ENCODE measurements at places on chromosomes 12 and 14.

GRCh38 chr14:59131938-59132795, 56.3 kb upstream of the DAAM1 start:
- peak; percentile 51 for DNase-seq

GRCh38 chr14:100654025-100654813, 67.0 kb upstream of the BEGAIN start:
- no peak for DNase-seq

- DNase-seq: peak; percentile 70
These were observed 1492.4 kb upstream of the FLRT2 start for GRCh38 chr14:84037593-84037992.

GRCh38 chr12:14257734-14258574, 107.5 kb upstream of the ATF7IP start:
- DNase-seq: peak; percentile 99

DNA sequence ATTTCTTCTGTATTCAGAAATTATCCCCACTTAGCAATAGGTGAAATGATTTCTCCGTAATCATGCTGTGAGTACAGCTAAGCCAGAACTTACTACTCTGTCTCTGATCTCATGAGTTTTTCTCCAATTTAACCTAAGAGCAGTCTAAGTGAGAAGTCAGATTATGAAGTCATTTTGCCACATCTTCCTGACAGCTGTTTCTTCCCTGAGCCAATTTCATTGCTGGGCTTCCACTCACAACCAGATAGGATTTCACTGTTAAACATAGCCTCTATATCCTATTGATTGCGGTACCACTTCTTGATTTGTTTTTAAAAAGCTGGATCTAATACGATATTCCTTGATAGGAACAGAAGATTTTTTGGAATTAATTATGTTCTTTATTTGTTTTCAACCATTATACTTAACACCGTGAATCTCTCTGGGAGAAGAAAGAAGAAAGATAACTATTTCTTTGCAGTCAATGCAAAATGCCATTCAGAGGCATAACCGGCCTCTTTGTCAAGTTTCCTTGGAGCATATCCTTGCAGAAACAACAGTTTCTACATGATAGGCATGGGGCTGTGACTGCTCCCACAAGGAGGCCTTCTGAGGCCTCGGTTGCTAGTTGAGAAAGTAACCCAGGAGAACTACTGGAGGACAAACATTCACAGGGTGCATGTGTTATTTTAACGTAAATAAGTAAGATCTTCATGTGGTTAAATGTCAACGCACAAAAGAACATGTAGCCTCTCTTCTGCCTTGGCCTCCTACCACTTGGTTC, 212.2 kb downstream of the NPAS3 start:
- DNase-seq: no peak

DNA sequence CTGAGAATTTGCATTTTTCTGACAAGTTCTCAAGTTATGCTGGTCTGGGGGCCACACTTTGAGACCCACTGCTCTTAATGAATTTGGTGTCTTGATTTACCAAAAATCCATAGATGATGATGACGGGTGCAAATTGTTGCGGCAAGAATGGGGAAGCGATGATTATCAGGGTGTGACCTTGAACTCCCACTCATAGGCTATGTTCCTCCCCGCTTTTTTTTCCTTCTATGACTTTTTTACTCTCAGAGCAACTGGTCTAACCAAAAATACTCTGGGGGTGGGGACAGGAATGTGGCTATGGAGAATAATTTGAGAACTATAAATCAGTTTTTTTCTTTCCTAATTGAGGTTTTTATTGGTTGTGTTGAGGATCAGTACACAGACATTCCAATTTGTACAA, 83.6 kb downstream of the PPFIBP1 start:
- DNase-seq: no peak

GRCh38 chr12:104063712-104064030, 660 bp upstream of the HCFC2 start:
- DNase-seq: no peak

GRCh38 chr12:128702371-128702770, 121.4 kb downstream of the SLC15A4 start:
- no peak for DNase-seq

DNA sequence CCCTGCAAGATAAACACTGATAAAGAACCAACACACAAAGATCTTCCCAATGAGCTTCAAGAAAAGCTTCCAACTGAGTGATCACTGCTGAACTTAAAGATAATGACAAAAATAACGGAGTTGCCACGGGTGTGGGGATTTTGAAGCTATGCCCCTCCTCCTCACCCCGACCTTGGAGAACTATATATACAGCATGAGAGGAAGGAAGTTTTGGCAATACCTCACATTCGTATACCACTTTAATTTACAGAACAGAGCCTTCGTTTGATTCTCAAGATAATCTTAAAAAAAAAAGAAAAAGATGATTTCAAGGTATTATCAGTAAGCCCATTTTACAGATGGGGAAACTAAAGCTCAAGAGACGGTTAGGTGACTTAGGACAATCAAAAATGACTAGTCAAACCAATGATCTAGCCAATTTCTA, 715 bp downstream of the NEK9 start:
- DNase-seq: no peak

DNA sequence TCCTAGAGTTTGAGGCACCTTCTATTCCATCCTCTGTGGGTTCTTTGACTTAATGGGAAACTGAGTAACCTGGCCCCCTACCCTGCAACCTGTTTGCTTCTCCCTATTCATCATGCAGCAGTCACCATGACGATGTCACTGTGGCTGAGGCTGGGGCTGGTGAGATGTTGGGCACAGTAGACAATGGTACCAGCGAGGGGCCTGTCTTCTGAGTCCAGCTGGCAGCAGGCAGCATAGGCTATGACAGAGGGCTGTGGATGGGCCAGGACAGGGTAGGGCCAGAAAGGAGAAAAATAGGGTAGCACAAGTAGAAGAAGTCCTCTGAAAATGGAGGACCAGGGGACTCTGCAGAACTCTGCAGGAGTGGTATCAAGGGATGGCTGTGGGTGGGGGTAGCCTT, 2.0 kb downstream of the CIROP start:
- no peak for DNase-seq

DNA sequence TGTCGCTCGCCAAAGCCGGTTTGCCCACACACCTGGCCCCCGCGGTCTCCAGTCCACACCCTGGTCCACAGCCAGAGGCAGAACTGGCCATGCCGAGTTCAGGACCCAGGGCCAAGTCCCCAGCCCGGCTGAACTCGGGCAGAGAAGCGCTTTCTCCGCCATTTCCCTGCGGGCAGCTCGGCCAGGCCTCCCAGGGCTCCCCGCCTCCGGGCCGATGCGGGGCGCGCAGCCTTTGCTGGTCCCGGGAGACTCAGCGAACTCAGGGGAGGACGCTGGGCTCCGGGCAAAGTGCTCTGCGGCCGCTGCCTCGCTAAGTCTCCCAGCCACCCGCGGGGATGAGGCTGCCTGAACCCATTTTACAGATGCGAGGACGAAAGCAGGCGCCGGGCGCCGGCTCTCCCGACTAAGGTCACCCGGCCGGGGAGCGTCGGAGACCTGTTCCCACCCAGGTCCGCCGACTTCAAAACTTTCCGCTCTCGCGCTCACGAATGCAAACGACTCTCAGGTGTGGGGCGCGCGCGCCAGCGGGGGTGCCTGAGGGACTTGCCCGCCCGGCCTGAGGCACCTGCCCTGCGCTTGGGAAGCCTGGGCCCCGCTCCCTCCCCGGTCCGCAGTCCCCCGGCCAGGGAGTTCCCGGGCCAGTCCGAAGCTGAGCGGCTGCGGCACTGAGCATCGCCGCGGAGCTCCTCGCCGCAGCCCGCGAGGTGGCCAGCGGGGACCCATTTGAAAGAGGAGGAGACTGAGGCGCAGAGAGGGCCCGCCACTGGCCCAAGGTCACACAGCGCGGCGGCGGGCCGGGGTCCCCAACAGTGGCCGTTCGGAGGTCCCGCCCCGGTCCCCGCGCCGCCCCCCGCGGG, 627 bp downstream of the TESC start:
- no peak for DNase-seq

DNA sequence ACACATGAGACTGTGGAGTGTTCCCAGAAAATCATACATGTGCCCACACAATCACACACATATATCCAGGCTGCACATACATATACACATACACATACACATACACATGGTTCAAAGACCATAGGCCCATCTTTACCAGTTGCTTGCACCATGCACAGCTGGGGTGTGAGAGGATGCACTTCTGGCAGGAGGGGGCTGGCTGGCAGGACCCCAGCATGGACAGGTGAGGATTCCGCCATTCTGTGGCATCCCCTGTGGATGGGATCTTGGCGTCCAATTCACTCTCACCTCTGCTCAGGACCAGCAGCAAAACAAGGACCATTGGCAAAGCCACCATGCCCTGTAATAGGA, 7.0 kb downstream of the ITGB7 start:
- no peak for DNase-seq

DNA sequence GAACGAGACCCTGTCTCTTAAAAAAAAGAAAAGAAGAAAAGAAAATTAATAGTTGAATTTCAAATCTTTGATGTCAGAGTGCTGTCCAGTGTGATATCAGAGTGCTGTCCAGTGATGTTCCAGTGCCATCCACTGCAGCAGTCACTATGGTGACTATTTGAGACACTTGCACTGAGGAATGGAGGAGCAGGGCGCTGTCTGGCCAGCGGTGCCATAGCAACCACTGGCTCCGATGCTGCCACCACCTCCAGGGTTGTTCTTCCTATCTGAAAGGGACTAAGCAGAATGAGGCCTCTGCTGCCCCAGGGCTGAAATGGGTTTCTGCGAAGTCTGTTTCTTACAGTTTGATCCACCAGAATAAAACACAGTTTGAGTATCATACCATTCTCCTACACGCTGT, 272.9 kb downstream of the NUAK1 start:
- DNase-seq: no peak

DNA sequence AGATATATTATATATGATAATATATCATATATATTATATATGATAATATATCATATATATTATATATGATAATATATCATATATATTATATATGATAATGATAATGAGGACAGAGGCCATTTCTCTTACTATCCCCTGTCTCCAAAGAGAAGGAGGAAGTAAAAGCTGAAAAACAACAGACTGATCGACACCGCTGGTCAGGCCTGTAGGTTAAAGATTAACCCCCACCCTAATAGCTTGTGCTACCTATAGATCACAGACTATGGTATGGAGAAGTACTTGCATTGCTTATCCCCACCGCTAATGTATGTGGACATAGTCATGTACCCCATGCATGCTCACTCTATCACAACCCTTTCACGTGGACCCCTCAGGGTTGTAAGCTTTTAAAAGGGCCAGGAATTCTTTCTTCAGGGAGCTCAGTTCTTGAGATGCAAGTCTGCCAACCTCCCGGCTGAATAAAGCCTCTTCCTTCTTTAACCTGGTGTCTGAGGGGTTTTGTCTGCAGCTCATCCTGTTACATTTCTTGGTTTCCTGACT, 786.1 kb upstream of the TMEM132C start:
- no peak for DNase-seq

DNA sequence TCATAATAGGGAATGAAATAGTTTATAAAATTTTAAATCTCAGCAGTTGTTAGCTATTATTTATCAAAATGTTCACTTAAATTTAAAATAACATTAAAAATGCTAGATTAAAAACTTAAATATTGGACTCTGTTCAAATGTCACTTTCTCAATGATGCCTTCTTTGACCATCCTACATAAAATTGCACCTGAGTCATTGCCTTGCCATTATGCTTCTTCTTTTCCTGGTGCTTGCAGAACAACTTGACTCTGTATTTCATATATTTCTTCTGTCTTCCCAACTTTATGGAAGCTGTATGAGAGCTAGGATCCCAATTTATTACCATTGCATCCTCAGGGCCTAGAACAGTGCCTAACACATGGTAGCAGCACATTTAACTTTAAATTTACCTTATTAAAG, 37.3 kb upstream of the CPM start:
- DNase-seq: no peak

DNA sequence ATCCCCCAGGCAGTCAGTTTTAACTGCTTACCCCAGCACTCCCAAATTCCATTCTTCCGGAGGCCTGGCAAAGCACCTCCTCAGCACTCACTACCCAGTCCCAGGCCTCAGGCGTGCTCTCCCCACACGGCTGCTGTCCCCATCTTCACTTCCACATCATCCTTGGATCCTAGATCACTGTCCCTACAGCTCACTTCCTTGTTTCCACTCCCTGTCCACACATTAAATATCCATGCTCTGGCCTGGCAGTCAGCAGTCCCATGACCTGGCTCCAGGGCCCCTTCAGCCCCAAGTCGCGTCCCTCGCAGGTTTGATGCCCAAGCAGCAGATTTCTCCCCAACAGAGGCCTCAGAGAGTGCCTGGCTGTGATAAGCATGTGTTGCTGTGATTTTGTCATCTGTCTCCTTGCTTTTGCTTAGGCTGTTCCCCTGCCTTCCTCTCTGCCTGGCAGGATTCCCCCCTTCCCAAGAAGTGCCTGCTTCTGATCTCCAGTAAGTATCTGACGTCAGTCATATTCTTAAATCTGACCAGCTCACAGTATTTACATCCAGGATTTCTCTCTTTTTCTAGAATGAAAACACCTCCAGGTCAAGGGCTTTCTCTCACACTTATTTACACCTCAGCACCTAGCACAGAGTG, 241.7 kb downstream of the ZFP36L1 start:
- peak; percentile 76 for DNase-seq

DNA sequence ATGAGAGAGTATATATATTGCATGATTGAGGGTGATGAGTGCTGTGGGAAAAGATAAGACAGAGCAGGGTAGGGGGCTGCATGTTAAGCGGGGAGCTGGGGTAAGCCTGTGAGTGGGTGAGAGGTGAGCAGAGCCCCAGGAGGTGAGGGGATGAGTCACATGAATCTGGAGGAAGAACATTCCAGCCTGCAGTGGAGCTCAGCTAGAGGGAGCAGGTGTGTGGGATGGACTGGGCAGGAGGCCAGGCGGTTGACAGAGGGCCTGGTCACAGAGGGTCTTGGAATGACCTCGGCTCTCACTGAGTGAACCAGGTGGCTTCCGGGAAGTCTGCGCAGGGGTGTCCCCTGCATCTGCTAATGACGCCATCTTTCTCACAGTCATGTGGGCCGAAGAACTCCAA, 44.4 kb downstream of the GIT2 start:
- no peak for DNase-seq

GRCh38 chr12:59179231-59179630, 258.9 kb upstream of the LRIG3 start:
- no peak for DNase-seq

GRCh38 chr12:75735853-75736252, 224.4 kb upstream of the KRR1 start:
- DNase-seq: no peak

- no peak for DNase-seq
These were observed 45.4 kb upstream of the EPS8 start for GRCh38 chr12:15834575-15834974.

DNA sequence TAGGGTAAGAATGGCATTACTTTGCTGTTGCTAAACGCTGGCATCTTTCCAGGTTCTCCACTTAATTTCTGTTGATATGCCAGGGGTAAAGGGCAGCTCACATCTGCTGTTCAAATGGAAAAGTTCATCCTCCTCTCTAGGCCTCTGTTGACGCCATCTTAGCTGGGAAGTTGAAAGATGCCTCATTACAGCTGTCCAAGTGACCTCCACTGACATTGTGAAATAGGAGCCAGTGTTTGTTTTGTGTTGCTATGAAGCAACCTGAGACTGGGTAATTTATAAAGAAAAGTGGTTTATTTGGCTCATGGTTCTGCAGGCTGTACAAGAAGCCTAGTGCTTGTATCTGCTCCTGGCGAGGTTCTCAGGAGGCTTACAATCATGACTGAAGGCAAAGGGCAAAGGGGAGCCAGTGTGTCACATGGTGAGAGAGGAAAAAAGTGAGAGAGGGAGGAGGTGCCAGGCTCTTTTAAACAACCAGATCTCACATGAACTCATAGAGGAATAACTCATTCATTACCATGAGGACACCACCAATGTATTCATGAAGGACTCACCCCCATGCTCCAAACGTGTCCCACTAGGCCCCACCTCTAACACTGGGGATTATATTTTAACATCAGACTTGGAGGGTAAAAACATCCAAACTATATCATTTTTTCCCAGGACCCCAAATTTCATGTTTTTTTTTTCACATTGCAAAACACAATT, 3.2 kb upstream of the ADAM21 start:
- DNase-seq: no peak

Data from umbilical cord (tissue), 2 donors.